Right lobe of liver (tissue), 6 donors: ENCODE measurements at places on chromosomes 11 and 22.

DNA sequence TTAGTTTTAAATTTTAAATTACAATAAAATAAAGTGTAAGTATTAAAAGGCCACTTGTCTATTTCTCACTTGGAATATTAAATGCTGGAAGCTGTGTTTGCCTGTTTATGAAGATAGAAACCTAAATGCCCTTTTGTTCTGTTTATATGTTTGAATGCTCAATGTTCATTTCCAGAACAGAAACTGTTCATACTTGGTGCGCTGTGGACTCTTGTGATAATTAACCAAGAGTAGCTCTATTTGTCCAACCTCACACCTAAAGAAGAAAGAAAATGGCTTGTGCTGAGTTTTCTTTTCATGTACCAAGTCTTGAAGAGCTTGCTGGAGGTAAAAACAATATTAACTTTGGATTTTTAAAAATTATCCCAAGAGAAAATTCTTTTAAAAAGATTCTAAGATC, 5.7 kb downstream of the C11orf54 start:
- DNase-seq, result no peak

- DNase-seq, result no peak
Observed at GRCh38 chr22:21940521-21940920, 12.1 kb downstream of the PPM1F start.

DNA sequence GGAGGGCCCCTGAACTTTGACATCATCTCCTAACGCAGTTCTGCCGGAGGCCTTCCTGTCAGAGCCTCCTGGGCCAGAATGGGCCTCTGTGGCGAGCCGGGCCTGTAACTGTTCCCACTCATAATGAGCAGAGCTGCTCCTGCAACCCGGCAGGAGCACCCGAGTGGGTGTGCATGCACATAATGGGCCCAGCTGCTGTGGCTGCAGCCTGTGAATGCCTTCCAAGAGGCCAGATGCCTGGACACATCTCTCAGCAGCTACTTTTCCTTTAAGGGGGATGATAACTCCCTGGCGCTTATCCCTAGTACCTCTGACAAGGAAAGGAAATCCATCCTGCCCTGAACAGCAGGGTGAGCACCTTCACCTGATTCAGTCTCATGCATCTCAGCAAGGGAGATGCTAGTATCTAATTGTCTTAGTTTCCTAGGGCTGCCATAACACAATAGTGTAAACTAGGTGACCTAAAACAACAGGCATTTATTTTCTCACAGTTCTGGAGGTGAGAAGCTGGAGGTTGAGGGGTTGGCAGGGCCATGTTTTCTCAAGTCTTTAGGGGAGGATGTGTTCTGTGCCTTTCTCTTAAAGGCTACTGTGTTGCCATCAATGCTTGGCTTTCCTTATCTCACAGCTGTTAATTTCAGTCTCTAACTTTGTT, 120.5 kb downstream of the TEAD1 start:
- DNase-seq, result no peak

- no peak for DNase-seq
Observed at GRCh38 chr11:28962502-28962901, 854.3 kb downstream of the METTL15 start.

- no peak for DNase-seq
Observed at GRCh38 chr11:15418921-15419320, 304.2 kb downstream of the INSC start.
